Small intestine (tissue), 16 donors: ENCODE measurements at places on chromosomes 12 and 14. TPM values are rescaled to one million over a fixed set of nuclear protein-coding genes. Genes with fewer than 3 reads are reported as not detected.
A peak's percentile ranks its signal among the peaks of the same experiment; 100 is the strongest.

GRCh38 chr12:19434538-19434937, 4.8 kb upstream of the AEBP2 start:
- DNase-seq: no peak
- no peak overlapping the region for H3K4me3 ChIP-seq

GRCh38 chr12:96233939-96234461, 39.8 kb downstream of the ELK3 start:
- no peaks in the 10 kb centered on the region for H3K36me3 ChIP-seq
- H3K27me3 ChIP-seq: no peaks in the 10 kb centered on the region
- H3K4me1 ChIP-seq: no peaks in the 10 kb centered on the region
- DNase-seq: no peak
- H3K4me3 ChIP-seq: no peak overlapping the region
- peak overlapping the region; percentile 89 for H3K27ac ChIP-seq

Gene SELPLG
- 7.2 TPM for polyA plus RNA-seq

GRCh38 chr14:24838945-24839616, 205.1 kb upstream of the GZMB start:
- H3K27me3 ChIP-seq: no peaks in the 10 kb centered on the region
- no peak overlapping the region for H3K4me3 ChIP-seq
- H3K27ac ChIP-seq: peak overlapping the region; percentile 60

DNA sequence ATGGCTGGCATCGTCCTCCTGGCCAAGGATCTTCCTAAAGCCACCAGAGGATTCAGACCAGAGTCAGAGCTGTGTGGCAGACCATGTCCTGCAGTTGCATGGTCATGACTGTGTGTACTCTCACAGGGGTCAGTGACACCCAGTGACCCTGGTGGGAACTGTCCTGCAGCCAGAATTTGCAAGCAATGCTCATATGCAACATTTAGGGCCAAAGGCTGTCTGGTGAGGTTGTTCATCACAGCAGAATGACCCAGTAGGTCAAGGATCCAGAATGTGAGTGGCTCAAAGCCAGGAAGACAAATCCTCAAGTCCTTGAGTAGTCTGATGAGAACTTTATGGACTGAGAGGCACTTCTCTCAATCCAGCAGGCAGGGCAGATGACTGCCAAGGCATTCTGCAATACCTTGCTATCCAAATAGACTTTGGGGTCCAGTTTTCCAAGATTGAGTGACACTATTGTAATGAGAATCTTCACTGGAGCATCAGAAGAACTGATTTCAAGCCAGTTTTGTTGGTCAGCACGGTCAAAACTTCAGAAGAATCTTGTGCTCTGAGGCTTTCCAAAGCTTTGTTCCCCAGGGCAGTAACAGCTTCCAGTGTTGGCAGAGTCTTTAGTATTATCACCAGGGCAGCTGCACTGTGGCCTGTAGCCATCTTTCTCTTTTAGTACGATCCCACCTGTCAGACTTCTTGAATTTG, 122.0 kb downstream of the PTCSC3 start:
- peaks cover 2% of the 10 kb centered on the region for H3K27me3 ChIP-seq
- no peaks in the 10 kb centered on the region for H3K36me3 ChIP-seq
- no peak overlapping the region for H3K27ac ChIP-seq
- DNase-seq: no peak
- no peak overlapping the region for H3K4me3 ChIP-seq

DNA sequence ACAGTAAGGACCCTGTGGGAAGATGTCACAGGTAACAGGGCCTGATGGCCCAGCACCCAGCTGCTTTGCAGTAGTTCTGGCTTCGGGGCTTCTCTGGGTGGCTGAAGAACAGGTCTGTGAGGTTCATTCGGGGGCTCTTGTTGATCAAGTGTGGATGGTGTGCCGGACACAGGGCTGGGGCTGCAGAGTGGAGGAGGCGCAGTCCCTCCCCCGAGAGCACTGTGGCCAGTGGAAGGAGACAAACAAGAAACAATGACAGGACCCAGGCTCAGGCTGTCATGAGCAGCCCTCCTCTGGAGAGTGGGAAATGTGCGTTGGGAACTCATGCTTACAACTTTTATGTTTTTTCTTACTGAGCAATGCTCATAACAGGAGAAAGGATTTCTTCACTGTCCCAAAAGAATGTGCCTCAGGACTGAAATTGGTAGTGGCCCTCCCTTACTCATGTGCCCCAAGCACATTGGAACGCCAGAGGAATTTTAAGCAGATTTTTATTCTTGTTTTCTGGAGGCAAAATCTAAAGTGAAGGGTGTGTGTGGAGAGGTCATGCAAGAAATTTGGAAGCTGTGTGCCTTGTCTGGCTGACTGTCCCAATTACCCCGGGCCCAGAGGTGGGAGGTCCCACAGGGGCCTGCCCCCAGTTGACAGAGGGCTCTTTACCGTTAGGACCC, 233.8 kb downstream of the CACNA1C start:
- H3K27me3 ChIP-seq: peaks cover 3% of the 10 kb centered on the region
- no peak for DNase-seq
- peaks cover 4% of the 10 kb centered on the region for H3K4me1 ChIP-seq

Gene ANO2
- polyA plus RNA-seq: not detected

GRCh38 chr14:68822132-68822651, 29.3 kb upstream of the ZFP36L1 start:
- no peak for DNase-seq
- H3K27ac ChIP-seq: no peak overlapping the region

Gene CLEC2A
- not detected for polyA plus RNA-seq

Gene NAV3
- not detected for polyA plus RNA-seq

DNA sequence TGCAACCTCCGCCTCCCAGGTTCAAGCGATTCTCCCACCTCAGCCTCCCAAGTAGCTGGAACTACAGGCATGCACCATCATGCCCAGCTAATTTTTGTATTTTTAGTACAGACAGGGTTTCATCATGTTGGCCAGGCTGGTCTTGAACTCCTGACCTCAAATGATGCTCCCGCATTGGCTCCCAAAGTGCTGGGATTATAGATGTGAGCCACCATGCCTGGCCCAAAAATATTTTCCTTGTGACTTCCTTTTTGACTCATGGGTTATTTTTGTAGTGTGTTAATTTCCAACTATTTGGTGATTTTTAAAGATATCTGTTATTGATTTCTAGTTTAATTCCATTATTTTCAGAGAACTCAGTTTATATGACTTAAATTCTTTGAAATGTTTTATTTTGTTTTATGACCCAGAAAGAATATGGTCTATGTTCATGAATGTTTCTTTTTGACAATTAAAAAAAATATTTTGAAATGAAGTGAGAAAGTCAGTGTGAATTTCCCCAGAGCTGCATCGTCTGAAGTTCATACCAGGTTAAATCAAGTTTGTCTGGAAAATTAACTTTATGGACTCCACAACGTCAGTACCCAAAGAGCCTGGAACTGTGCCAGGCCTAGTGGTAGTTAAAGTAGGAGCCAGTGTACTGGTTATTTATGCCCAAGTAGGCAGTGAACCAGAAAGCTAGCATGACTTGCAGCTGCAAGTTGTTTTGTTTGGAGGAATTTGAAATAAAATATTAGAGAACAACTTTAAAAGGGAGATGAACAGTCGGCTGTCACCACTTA, 2.8 kb upstream of the CDKL1 start:
- no peaks in the 10 kb centered on the region for H3K36me3 ChIP-seq
- H3K4me1 ChIP-seq: peaks cover 4% of the 10 kb centered on the region
- H3K27me3 ChIP-seq: no peaks in the 10 kb centered on the region

GRCh38 chr12:3380200-3381043, 110.6 kb upstream of the PRMT8 start:
- H3K27me3 ChIP-seq: no peaks in the 10 kb centered on the region
- H3K36me3 ChIP-seq: no peaks in the 10 kb centered on the region
- no peak overlapping the region for H3K4me3 ChIP-seq
- DNase-seq: no peak
- no peaks in the 10 kb centered on the region for H3K4me1 ChIP-seq

Gene SRRM4
- polyA plus RNA-seq: not detected

GRCh38 chr14:20455355-20456300, 602 bp downstream of the APEX1 start:
- H3K36me3 ChIP-seq: peaks cover 12% of the 10 kb centered on the region
- peaks cover 2% of the 10 kb centered on the region for H3K4me1 ChIP-seq
- H3K27ac ChIP-seq: peak overlapping the region; percentile 98
- H3K27me3 ChIP-seq: no peaks in the 10 kb centered on the region
- no peak for DNase-seq
- H3K4me3 ChIP-seq: peak overlapping the region; percentile 61

DNA sequence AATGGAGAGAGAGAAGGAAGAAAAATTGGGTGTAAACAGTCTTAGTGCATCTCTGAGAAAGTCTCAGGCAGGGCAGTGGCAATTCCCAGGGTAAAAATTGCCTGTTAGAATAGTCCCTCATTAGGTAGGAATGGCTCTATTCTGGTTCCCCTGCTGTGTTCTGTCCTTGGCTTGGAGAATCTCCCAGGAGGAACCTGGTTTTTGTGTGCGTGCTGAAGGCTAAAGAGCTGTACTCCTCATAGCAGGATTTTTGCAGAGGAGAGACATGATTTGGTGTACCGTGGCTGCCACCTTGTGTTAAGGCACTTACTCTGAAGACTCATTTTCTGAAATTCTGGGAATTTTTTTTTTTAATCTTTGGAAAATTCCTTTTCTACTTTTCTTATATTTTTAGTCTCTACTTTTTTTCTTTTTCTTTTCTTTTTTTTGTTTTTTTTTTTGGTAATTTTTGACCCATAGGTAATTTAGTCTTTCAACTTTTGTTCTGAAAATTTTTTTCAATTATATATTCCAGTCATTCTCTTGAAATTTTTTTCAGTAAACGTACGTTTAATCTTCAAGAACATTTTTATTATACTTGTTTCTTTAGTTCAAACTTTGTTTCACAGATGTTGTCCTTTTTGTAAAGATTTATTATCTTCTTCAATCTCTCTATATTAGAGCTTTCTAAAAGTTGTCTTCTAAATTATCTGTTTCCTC, 63.8 kb downstream of the FBXO33 start:
- no peak overlapping the region for H3K4me3 ChIP-seq
- H3K27ac ChIP-seq: no peak overlapping the region
- H3K4me1 ChIP-seq: no peaks in the 10 kb centered on the region
- DNase-seq: peak; percentile 57

DNA sequence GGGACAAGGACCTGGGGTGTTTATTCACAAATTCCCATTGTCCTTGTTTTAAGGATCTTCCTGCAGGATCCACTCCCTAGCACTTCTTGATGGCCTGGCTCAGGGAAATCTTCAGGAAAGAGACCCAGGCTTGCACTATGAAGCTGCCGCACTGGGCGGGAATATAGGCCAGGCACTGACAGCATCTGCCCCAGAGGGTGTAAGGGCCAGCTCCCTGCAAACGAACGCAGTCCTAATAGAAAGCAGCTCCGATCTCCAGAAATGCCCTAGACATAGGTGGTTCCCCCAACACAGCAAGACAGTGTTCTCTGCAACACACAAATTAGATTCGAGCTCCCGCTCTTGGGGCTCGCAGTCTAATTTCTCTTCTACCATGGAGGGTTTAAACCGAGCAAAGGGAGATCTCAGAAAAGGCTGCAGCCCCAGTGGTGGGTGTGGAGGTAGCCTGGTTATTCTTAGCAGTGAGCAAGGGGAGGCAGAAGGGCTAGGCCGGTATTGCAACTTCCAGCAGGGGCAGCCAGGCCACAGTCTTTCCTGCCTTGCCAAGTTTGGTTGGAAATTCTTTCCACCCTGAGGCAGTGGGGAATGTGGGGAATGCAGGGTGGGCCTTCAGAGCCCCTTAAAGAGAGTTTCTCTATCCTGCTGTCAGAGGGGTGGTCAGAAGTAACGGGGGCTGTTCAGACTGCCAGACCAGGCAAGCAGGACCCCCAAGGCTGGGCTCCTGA, 16.1 kb upstream of the WSCD2 start:
- no peak overlapping the region for H3K4me3 ChIP-seq
- DNase-seq: no peak
- no peaks in the 10 kb centered on the region for H3K4me1 ChIP-seq
- no peak overlapping the region for H3K27ac ChIP-seq
- peaks cover 3% of the 10 kb centered on the region for H3K27me3 ChIP-seq

- H3K27me3 ChIP-seq: no peaks in the 10 kb centered on the region
- no peak for DNase-seq
- H3K4me3 ChIP-seq: no peak overlapping the region
- no peak overlapping the region for H3K27ac ChIP-seq
Observed at GRCh38 chr14:89435892-89436656, 19.0 kb upstream of the FOXN3 start.

GRCh38 chr14:91127401-91127801, 13.5 kb downstream of the DGLUCY start:
- H3K27ac ChIP-seq: peak overlapping the region; percentile 71
- H3K4me1 ChIP-seq: peaks cover 11% of the 10 kb centered on the region
- no peaks in the 10 kb centered on the region for H3K36me3 ChIP-seq
- no peak overlapping the region for H3K4me3 ChIP-seq

- no peak overlapping the region for H3K27ac ChIP-seq
- H3K4me1 ChIP-seq: no peaks in the 10 kb centered on the region
- H3K27me3 ChIP-seq: no peaks in the 10 kb centered on the region
- peak; percentile 24 for DNase-seq
- H3K4me3 ChIP-seq: no peak overlapping the region
- no peaks in the 10 kb centered on the region for H3K36me3 ChIP-seq
Observed at GRCh38 chr12:122467983-122468382, 32.7 kb downstream of the ZCCHC8 start.

DNA sequence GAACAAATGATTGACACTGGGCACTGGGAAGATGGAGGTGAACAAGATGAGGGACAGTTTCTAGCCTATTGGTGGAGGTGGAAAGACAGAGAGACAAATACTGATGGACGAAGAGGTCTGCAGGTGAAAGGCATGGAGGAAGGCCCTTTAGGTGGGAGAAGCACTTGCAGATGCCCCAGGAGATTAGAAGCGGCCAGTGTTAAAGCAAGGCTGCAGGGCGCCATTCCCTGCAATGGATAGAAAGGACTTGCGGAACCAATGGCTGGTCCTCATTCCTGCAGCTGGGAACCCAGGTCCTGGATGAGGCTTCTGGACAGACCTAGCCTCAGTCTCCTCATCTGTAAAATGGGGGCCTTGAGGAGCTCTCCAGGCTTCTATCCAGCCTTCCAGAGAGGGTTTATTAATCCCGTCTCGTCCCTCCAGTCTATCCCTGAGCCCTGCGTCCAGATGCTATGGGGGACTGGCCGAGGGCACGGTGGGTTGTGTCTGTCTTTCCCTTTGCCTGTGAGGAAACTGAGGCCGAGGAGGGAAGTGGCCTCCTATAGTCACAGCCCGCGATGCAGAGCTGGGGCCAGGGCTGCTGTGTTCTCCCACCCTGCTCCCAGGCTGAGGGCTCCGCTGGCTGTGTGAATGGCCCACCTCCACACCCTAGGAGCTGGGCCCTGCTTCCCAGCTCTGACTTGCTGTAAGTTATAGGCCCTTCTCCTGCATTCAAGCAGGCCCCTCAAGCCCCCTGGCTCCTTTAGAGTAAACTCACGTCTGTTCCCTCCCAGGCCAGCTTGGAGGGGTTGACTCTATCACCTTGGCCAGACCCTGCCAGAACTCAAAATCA, 33.0 kb downstream of the CYP46A1 start:
- H3K4me3 ChIP-seq: no peak overlapping the region
- no peaks in the 10 kb centered on the region for H3K4me1 ChIP-seq
- no peaks in the 10 kb centered on the region for H3K36me3 ChIP-seq
- no peak overlapping the region for H3K27ac ChIP-seq
- no peak for DNase-seq
- H3K27me3 ChIP-seq: peaks cover 4% of the 10 kb centered on the region

Gene PHETA1
- polyA plus RNA-seq: 47.2 TPM
